Activated CD4-positive, CD25-positive, alpha-beta regulatory T cell treated with anti-CD3 and anti-CD28 coated beads, Interleukin-2, amount 50 U/mL, for 24 hours (primary cell): ENCODE measurements at places on chromosomes 4 and X.

- no peak for ATAC-seq
These were observed 270.5 kb upstream of the ARSJ start for GRCh38 chr4:114249976-114250375.

DNA sequence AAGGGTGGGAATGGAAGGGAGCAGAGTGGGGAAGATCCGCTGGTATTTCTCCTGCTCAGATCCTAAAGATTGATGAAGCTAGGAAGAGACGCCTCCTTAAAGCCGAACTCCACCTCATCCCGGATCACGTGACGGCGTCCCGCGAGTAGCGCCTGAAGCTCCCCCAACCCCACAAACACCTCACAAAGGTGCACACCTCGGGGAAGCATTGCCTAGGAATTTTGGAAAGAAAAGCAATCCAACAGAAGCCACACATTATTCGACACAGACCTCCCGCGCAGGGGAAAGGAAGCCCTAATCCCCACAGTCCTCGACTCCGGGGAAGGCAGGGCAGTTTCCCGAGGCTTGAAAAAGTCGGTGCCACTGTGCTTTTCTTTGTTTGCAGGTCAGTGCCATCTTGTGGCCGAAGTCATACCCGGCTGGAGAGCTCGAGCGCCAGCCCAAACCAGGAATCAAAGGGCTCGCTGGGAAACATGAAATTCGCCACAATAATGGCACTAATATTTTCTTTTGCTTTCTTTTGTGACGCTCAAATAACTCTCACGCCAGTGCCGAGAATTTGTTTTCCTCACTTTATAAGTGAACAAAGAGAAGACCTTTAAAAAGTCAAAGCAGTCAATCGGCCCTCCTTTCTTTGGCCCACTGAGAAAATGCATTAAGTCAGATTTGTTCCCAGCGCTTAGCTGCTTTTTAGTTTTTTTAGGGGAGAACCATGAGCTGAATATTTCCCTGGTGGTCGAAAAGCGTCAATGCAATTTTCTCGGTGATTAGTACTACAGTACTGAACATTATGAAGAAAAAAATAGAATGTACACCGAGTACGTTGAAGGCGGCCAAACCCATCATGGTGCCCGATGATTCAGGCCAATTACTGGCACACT is at the start of gene NPY1R:
Gene NPY1R (minus strand): TSS at position 71 of the 881 bp plus-strand sequence. CDS start 6,042 bp downstream, outside the sequence.
- ATAC-seq = no peak

- ATAC-seq = no peak
These were observed 113.6 kb downstream of the FAM53A start for GRCh38 chr4:1570291-1571164.

DNA sequence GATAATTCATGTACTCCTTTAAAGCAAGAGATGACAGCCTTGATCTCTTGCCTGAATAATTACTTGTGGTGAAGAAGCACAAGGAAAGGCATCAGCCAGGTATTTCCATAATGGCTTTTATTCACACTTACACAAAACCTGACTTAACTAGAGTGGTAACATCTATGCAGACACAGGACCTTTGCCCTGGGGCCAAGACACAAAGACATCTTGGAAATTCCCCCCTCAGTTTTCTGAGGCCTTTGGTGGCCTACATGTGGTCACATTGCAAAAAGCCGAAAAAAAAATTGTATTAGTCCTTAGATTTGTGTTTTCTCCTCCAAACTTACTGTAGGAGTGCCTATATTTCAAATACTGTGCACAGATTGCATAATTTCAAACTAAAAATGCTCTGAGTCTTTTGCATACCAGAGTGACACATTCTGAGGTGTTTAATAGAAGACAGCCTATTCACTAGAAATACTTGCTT is 172.4 kb downstream of the PDGFC start:
- no peak for ATAC-seq

DNA sequence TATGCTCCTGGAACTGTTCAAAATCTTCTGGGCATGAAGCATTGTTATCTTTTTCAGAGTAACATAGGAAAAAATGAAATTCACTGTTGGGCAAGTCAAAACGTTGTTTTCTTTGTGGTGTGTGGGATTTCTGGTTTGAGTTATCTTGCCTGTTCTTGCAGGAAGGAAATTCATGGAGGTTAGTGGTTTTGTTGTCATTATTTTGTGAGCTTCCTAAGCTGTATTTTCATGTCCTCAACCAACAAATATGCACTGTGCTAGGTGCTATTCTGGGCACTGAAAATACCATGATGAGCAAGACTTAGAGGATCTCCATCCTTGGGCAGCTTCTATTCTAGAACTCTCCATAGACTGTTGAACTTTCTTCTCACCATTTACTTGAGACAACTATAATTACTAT is 16.9 kb downstream of the SPINK2 start:
- no peak for ATAC-seq

DNA sequence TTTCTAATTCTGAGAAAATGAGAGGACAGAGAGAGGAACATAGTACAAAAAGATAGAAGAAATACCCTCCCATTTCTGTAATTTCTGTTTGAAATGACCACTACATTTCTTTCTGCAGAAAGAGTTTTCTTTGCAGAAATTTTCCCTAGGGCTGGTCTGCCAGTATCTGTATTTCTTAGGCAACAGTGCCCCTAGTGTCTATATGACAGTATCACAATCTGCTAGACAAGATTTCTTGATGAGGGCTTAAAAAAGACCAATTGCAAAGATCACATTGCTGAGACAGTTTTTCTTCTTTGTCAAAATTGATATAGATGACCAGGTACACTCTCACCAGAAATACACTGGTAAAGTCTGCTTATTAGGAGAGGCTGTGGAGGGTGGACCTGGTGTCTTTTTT is 81.0 kb upstream of the ZDHHC15 start:
- ATAC-seq = no peak

GRCh38 chr4:88629826-88630225 is 37.5 kb downstream of the HERC3 start:
- ATAC-seq = no peak

GRCh38 chr4:106497271-106497670 is 128.7 kb upstream of the GIMD1 start:
- ATAC-seq = no peak
